ENCODE measurements at places on chromosomes 11 and 22.

- DNase-seq = no peak
These were observed 24.8 kb downstream of the SCGB1A1 start for GRCh38 chr11:62443390-62444235.

DNA sequence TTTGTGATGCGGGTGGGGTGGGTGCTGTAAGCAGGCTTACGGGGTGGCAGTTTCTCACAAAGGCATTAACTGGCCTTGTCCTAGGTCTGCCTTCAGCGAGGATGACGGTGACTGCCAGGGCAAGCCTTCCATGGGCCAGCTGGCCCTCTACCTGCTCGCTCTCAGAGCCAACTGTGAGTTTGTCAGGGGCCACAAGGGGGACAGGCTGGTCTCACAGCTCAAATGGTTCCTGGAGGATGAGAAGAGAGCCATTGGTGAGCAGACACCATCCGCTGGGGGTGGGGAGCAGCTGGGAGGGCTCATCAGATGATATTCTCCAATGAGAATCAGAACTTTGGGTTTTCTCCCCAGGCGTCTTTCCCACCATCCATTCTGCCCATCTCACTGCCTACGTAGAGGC, 5.8 kb downstream of the TCN2 start:
- no peak for DNase-seq

DNA sequence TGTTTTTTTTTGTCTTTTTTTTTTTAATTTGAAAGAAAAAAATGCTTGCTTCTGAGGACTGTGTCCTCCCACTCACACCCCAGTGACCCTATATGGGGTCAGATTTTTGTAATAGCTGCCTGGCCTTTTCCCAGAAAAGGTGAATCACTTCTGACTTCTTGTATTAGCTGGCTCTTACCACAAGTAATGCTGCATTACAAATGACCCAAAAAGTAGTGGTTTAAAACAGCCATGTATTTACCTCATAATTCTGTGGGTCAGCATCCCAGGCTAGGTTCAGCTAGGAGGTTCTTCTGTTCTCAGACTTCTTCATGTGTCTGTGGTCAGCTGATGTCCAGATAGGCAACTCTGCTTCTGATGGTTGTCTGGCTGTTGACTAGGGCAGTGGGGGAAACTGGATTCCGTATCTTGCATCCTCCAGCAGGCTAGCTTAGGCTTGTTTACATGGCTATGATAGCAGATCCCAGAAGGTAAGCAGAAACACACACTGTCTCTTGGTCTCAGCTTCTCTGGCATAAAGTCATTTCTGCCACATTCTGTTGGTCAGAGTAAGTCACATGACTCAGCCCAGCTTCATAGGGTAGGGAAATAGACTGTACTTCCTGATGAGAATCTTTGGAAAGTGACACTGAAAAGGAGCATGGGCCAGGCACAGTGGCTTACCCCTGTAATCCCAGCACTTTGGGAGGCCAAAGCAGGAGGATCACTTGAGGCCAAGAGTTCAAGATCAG, 19.5 kb downstream of the LHFPL7 start:
- no peak for DNase-seq

- no peak for DNase-seq
These were observed 42.4 kb upstream of the RASD2 start for GRCh38 chr22:35498026-35498800.

DNA sequence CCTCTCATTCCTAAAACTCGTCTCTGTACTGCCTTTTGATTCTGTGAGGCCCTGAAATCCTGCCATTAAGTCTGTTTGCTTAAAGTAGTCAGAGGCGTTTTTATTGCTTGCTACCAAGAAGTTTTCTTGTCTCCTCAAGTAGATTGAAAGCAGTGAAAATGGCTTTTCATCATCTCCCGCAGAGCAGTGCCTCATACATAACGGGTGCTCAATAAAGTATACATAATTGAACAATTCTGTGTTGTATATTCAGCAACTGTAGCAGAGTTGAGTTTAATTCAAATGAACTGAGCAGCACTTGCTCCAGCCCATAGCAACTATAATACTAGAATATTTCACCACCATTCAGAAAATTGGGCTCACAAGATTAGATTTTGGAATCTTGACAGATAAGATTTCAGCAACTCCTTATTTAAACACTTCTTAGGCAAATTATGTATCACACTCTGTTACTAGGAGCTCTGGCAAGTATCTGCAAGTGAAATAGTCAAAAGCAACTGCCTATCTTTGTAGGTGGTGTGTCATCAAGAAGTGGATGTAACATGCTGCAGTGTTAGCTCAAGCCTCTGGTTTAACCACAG, 20.0 kb downstream of the FIBIN start:
- no peak for DNase-seq

- DNase-seq = no peak
These were observed 1.6 kb upstream of the DDX10 start for GRCh38 chr11:108663154-108663877.

- no peak for DNase-seq
These were observed 22.2 kb downstream of the SGSM3 start for GRCh38 chr22:40392618-40393017.

GRCh38 chr11:27726981-27727380, 26.7 kb upstream of the BDNF start:
- DNase-seq = no peak

DNA sequence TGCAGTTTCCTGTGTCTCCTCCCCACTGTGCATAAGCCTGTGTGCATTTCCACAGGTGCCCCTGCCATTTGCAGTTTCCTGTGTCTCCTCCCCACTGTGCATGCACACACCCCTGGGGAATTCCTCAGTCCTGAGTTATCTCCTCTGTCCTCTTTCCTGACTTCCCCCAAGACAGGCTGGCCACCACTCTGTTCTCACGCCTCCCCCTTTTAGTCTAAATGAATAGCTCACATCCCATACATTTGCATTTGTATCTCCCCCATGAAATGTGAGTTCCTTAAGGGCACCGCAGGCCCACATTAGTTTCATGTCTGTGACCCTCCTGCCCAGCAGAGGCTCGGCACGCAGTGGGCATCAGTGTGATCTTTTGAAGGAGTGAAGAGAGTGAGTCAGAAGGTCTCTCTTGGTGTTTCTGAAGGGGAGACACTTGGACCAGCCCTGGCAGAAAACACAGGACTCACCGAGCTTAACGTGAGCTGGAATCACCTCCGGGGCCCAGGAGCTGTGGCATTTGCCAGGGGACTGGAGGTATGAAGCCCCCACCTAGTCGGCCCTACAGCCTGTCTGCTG, 6.2 kb downstream of the LRRC74B start:
- no peak for DNase-seq

GRCh38 chr11:85845124-85845631, 10.0 kb upstream of the CCDC83 start:
- DNase-seq = no peak

- peak; percentile 65 for DNase-seq
These were observed 145.7 kb downstream of the TTC17 start for GRCh38 chr11:43504316-43504950.

DNA sequence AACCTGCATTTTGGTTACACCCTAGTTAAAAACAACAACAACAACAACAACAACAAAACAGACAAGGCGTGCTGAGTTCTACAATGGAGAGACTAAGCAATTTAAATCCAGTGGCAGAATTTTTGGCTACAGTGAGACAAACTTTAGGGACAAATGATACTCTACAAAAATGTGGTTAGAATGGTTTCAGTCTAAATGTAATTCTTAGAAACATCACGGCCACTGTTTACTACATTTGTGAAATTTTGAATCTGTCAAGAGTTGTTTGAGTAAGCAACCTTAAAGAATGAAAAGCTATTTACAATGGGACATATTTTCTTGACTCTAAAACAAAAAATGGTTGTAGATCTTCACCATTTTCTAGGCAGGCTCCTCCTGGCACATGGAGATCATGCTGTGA, 259.4 kb downstream of the SWAP70 start:
- DNase-seq = no peak

DNA sequence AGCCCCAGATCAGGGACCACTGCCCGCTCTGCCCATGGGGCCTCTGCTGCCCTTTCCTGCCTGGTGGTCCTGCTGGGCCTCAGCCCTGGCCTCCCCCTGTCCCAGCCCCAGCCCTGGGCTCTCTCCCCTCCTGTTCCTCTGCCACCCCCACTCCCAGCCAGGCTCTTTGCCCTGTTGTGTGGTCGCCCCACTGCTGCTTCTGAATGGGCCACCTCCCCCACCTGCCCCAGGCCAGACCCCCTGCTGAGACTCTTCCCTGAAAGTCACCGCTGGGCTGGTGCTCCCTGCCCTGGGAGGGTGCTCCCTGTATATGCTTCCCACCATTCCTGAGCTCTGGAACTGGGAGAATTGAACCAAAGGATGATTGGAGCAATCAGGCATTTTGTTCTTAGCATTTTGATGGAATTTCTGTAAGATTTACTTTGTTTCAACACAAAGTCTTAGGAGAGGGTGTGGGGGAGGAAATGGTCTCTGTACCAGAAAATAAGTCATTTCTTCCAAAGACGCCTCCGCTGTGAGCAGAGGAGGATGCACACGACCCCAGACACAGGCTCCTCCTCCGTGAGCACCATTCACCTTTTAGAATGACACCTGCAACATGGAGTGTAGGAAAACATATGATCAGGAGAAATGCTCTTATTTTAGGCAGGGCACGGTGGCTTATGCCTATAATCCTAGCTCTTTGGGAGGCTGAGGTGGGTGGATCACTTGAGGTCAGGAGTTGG, 5.2 kb downstream of the APOBEC3B start:
- DNase-seq = no peak

- DNase-seq = no peak
These were observed 4.9 kb downstream of the MSANTD4 start for GRCh38 chr11:106017093-106017492.

DNA sequence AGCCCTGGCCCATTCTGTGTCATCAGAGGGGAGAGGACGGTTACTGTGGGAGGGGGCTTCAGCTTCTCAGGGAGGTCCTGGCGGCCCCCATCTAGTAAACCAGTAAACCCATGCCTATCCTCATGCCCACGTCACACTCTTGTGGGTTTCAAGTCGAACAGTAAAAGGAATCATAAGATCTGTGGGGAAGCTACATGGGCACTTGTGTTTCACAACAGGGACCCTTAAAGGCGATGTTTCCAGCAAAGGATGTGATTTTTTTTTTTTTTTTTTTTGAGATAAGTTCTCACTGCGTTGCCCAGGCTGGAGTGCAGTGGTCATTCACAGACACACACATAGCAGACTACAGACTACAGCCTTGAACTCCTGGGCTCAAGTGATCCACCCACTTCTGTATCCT, 9.2 kb upstream of the PARVG start:
- no peak for DNase-seq

GRCh38 chr22:23773483-23774113, 949 bp downstream of the MMP11 start:
- DNase-seq = no peak

DNA sequence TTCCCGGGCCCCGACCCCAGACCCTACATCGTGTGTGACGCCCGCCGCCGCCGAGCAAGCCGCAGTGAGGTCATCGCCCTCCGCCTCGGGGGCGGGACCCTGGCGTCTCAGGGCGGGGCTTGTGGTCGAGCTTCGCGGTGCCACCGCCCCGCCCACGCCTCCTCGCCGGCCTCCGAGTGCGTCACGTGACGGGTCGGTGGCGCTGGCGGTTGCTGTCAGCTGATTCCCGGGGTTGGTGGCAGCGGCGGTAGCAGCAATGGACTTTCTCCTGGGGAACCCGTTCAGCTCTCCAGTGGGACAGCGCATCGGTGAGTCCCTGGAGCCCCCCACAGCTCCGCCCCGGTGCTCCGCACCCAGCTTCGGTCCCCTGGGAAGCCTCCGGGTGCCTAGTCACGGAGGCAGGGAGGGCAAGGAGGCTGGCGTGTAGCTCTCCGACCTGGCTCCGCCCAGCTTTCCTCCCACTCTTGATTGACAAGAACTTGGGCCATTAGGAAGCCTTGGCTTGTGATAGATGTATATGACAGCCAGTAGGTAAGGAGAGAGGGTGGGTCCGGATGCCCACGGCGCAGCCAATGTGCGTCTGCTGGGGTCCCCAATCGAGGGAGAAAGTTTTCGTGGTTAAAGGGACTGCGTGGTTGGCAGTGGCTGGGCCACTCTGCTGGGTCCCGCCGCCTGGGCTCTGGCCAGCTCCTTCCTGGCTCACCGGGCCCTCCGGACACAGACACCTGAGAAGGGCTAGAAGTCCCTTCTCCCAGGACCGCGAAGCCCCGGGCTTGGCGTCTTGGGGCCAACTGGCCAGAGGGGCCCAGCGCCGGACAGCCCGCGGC, at the start of gene TOM1:
Gene TOM1 (plus strand): TSS at position 222 of the 827 bp plus-strand sequence. CDS start 35 bp downstream, at position 257.
- peak; percentile 70 for DNase-seq

- DNase-seq = no peak
These were observed 15.6 kb downstream of the LTO1 start for GRCh38 chr11:69659591-69659990.

DNA sequence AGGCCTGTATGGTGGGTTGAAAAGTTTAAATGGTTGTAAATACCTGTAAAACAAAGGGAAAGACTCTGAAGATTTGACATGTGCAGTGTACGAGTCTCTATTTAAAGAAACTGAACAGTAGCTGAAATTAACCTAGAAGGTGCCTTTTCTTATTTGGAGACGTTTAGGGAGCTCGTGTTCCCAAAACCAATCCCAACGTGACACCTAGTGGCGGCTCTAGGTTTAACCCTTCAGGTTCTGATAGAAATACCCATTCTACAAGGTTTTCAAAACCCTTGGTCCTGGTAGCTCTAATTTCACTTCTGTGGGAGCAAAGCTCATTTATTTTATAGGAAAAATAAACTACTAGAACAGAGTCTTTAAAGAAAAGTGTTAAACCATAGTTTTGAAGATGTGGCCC, 258.3 kb downstream of the LRRC4C start:
- DNase-seq = no peak

DNA sequence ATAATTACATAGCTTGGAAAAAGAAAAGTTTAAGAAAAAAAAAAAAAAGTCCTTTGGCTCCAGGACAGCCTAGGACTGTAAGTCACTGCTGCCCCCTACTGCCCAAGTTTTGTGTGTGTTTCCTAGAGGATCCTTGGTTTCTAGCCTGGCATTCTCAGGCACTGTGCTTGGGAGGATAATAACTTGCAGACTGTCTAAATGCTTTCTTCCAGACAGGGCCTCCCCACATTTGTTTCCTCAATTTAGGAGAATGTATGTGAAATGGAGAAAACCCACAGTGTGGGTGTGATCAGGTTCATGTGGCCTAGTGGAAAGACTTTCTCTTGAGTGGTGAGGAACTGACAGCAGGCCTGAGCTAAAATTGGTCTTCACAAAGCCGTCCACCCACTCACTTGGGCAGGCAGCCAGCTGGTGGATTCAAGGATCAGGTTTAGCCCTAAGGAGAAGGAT, 191.0 kb downstream of the NAV2 start:
- peak; percentile 24 for DNase-seq

GRCh38 chr11:75592715-75593114, 30.7 kb downstream of the SERPINH1 start:
- no peak for DNase-seq

GRCh38 chr11:63838150-63838677, 696 bp upstream of the MARK2 start:
- no peak for DNase-seq
